ENCODE measurements at places on chromosomes 1 and 21. TPM values are rescaled to one million over a fixed set of nuclear protein-coding genes. Genes with fewer than 3 reads are reported as not detected.

DNA sequence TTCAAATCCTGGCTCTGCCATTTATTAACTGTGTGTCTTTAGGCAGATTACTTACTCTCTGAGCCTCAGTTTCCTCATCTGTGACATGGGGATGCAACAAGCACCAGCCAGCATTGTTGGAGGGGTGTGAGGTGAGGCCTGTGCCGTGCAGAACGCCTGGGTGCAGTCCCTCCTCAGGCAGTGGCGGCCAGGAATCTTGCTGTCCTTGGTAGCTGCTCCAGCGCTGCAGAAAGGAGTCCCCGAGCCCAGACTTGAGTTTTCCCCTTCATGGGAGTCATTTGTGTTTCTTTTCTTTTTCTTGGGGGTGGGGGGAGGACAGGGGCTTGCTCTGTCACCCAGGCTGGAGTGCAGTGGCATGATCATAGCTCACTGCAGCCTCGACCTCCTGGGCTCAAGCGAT lies 46.6 kb downstream of the DISP3 start:
- DNase-seq: no peak
- no peak overlapping the region for H3K4me3 ChIP-seq
- peaks cover 2% of the 10 kb centered on the region for H3K27me3 ChIP-seq
- no peaks in the 10 kb centered on the region for H3K36me3 ChIP-seq
- H3K4me1 ChIP-seq: no peaks in the 10 kb centered on the region
- no peak overlapping the region for H3K27ac ChIP-seq

DNA sequence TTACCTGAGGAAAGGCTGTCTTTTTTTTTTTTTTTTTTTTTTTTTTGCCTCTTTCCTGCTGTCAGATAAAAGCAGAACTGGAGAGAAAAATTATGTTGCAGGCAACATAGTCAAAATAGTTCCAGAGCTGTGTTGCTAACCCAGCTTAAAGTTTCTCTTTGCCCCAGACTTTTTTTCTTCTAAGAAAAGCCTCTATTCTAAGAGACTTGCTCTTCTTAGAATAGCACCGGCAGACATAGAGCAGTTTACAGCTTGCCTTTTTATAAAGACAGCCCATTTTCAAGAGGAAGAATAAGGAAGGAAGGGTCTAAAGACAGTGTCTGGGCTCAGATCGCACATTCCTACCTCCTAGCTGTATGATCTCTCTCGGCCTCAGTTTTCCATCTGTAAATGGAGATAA lies 88.7 kb downstream of the TENT5C start:
- H3K4me1 ChIP-seq: no peaks in the 10 kb centered on the region
- no peak overlapping the region for H3K27ac ChIP-seq
- DNase-seq: no peak
- no peaks in the 10 kb centered on the region for H3K27me3 ChIP-seq
- no peaks in the 10 kb centered on the region for H3K36me3 ChIP-seq

Gene NENF
- 74.0 TPM for total RNA-seq

DNA sequence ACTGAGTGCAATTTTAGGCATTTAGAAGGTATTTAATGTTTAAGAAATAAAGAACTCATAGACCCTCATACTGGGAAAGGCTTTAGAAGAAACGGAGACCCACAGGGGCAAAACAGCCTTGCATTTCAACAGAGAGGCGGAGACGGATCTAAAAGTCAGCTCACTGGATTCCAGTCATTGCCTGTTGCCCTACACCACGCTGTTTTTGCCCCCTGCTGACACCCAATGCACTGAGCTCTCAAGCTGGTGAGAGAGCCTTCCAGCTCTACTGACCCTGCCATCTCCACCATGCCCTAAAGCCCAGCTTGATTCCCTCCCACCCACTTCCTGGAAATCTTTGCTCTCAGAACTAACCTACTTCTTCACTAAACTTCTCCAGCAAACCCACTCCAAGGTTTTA lies 7.2 kb upstream of the TRAF3IP3 start:
- H3K27ac ChIP-seq: no peak overlapping the region
- no peaks in the 10 kb centered on the region for H3K27me3 ChIP-seq

DNA sequence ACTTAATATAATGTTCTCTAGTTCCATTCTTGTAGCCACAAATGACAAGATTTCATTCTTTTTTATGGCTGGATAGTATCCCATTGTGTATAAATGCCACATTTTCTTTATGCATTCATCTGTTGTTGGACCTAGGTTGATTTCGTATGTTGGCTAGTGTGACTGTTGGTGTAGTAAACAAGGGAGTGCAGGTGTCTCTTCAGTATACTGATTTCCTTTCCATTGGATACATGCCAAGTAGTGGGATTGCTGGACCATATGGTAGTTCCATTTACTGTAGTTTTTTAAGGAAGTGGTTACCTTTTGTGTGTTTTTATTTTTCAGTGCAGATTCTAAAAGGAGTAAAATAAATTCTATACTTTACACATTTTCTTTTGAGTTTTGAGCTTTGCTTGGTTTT lies 5.7 kb downstream of the PARK7 start:
- H3K27me3 ChIP-seq: no peaks in the 10 kb centered on the region
- H3K4me3 ChIP-seq: no peak overlapping the region
- DNase-seq: no peak

DNA sequence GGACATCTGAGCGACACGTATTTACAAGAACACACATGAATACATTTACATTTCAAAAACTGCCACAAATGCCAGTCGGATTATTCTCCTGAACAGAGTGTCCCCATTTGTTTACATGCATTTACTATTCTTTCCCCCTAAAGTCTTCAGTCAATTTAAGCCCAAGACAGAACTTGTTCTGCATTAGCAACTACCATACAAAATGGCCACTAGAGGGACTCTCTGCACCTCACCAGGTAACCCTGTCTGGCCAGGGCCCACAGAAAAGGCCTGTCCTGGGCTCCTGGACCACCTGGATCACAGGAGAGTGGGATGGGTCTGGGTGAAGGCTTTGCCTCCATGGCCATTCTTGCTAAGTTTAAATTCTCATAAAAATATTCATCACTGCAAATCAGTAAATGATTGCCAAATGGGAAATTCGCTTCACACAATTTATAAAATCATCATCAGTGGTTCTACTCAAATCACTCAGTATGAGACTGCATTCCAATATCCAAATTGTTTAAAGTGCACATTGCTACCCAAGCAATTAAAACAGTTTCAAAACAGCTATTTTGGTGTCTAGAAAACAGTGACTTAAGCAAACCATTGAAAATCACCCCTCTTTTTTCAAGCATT lies 12.5 kb upstream of the GUCA2A start:
- DNase-seq: peak; percentile 64
- H3K27me3 ChIP-seq: no peaks in the 10 kb centered on the region
- no peak overlapping the region for H3K27ac ChIP-seq
- H3K4me3 ChIP-seq: no peak overlapping the region
- H3K36me3 ChIP-seq: peaks cover 30% of the 10 kb centered on the region

Gene ALX3
- total RNA-seq: not detected
